ENCODE measurements at places on chromosomes 7 and 10.

- no peak for DNase-seq
These were observed 656.1 kb downstream of the INHBA start for GRCh38 chr7:41046776-41047175.

- no peak for DNase-seq
These were observed 193.8 kb downstream of the PLPP4 start for GRCh38 chr10:120650705-120651399.

- peak; percentile 41 for DNase-seq
These were observed 35.7 kb downstream of the P4HA1 start for GRCh38 chr10:73060738-73061635.

- DNase-seq, result no peak
These were observed 33.7 kb downstream of the R3HCC1L start for GRCh38 chr10:98168147-98168546.

GRCh38 chr10:116771959-116772585 is 29.7 kb upstream of the HSPA12A start:
- no peak for DNase-seq

- no peak for DNase-seq
These were observed 221.2 kb downstream of the SLC25A13 start for GRCh38 chr7:96100737-96101136.

DNA sequence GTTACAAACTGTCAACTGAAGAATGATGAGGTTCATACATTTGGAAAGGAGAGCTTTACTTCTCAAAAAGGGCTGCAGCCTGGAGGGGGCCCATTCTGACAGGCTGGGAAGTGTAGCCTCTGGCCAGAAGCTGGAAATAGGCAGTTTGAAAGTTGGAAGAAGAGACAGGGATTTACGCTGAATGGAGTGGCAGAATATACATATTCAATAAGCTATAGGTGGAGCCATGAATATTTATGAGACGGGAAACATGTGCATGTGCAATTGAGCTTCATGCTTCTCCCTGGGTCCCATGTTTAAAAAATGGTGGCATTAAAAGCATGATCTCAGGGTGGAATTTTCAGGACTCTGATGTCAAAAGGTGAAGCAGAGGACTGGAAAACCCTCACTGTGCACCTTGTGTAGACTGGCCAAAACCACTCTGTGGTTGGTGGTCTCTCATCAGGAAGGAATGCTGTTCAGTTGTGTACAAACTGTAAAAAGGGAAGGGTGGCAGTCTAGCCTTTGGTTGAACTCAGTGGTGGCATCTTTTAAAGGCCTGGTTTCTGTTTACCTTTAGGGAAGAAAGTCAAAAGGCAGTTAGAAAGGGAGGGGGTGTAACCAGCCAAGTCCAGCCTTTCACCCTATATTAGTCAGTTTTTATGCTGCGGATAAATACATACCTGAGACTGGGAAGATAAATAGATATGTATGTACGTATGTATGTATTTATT is 7.2 kb upstream of the ACTR3B start:
- DNase-seq, result no peak

DNA sequence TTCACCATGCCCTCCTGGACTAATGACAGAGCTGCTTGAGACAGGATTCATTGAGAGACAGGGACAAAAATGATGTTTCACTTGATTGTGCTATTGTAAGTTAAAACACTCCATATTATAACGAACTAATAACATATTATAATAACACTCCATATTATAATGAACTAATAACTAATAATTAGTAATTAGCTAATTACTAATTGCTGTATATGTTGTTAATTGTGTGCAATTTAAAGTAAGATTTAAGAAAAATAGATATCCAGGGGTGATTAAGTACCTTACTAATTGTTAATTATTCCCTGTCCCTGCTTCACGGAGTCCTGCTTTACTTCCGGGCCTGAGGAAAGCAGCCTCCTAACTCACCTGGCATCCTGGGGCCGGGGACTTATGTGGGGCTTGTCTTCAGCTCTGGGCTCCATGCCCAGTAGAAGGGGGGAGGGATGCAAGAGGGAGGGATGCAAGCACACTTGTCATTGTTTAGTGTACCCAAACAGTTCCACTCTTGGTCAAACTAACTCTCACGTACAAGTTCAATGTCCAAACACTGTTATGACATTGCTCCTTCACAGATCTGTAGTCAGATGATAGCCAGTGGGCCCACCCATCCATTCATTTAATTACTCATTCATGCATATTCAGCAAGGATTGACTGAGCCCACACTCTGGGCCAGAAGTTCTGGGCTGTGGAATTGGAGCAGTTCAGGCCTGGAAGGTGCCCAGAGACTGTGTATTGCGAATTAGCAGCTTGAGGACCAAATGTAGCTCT is 53.8 kb downstream of the COL13A1 start:
- no peak for DNase-seq

GRCh38 chr10:63465293-63466143 is at the start of gene JMJD1C:
Gene JMJD1C (minus strand): TSS chr10:63465977. CDS start chr10:63465662, 315 bp downstream.
- peak; percentile 66 for DNase-seq

DNA sequence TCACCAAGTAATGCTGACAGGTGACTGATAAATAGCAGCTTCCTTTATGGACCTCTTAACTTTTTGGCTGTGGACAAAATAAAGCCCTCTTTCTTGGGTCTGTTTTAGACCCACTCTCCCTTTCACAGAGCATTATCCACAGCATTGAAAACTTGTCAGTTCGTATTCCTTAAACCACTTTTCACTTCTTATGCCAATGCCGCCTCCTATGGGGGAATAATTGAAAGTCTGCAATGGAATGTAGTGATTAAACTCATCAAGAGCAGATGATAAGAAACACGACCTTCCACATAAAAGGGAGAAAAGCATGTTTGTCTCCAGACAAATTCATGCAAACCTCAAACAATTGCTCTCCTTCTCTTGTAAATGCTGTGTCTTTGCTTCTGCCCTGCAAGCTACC is 153.4 kb downstream of the SORCS1 start:
- no peak for DNase-seq

DNA sequence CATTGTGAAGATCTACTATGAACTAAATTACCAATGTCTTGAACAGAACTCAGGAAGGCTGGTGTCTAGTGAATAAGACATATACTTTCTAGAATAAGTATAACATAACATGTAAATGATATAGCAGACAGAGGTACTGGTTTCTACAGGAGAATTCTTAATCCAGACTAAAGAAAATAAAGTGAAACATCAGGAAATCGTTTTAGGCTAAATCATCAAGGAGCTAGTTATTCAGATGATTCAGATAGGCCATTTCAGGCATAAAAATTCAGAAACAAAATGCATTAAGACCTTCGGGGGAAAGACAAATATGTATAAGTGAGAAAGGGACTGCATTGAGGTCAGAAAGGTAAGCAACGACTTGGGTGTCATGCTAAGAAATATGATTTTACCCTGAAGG is 170.6 kb downstream of the LRRN3 start:
- no peak for DNase-seq

DNA sequence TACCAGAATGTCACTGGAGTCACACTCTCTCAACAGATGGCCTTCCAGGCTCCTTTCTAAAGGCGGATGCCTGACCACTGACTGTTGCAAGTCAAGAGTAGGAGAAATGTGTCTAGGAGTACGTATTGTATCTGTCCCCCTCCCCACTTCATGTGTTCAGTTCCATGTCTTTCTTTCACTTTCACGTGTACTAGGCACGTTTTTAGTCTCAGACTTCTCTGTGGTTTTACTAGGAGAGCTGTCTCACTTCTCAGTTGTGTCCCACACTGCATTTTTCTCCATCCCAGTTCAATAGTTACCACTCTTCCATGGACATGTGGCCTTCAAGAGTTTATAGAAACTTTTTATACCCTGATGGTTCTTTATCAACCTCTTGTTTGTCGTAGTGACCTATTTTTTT is 893.0 kb downstream of the NRG3 start:
- DNase-seq, result no peak

GRCh38 chr10:71059054-71059818 is 153.1 kb upstream of the UNC5B start:
- no peak for DNase-seq

DNA sequence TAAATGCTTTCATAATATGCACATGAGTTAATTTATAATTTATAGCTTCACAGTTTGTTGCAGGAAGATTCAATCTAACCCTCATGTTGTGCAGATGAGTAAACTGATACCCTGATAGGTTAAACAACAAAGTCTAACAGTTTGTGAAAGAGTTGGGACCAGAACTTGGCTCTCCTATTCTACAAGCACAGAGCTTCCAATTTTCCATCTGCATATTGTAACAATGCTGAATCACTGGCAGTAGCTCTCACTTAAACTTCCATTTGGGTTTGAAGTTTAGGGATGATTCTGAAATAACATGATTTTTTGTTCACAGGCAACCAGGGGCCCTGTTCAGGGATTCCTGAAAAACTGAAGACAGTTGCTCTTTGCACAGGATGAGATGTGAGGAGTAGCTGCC is 179.3 kb downstream of the XPNPEP1 start:
- no peak for DNase-seq

- DNase-seq, result no peak
These were observed 1.1 kb upstream of the DIP2C start for GRCh38 chr10:690372-691161.

GRCh38 chr10:128160297-128160711 is 34.1 kb upstream of the MKI67 start:
- no peak for DNase-seq

DNA sequence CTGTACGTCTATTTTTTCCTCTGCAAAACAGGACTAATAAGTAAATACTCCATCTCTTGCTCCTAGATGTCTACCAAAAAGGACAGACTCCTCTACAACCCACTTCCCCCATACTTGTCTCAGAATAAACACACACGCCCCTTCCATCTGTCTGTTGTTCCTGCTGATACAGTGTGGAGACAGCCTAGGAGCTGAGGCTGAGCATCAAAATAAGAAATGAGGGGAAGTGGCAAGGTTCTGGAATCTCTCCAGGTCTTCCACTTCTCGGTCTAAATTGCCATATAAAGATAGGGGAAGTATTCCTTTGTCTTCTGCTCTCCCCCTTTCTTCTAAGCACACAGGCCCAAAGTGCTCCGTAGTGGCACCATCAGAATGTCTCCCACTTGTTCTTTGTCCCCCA is 30.8 kb upstream of the VSIR start:
- no peak for DNase-seq
